ENCODE measurements at places on chromosomes 13 and 19. TPM values are rescaled to one million over a fixed set of nuclear protein-coding genes. Genes with fewer than 3 reads are reported as not detected.

MUC16 gene
- polyA plus RNA-seq = not detected

CLEC17A gene
- not detected for polyA plus RNA-seq

SMG9 gene
- polyA plus RNA-seq = 25.1 TPM

NLRP5 gene
- polyA plus RNA-seq = not detected

ZNF132 gene
- 2.9 TPM for polyA plus RNA-seq

ZNF726 gene
- 2.7 TPM for polyA plus RNA-seq

ATP8A2 gene
- polyA plus RNA-seq = 0.73 TPM

SPRED3 gene
- polyA plus RNA-seq = 0.17 TPM

DHPS gene
- polyA plus RNA-seq = 61.3 TPM

IRGC gene
- not detected for polyA plus RNA-seq

DZIP1 gene
- polyA plus RNA-seq = 26.7 TPM

TEAD2 gene
- polyA plus RNA-seq = 15.7 TPM

MIR17HG gene
- 1.2 TPM for polyA plus RNA-seq

PLVAP gene
- polyA plus RNA-seq = 148 TPM

ZNF69 gene
- 7.8 TPM for polyA plus RNA-seq

ZNF701 gene
- polyA plus RNA-seq = 5.8 TPM

ZNF284 gene
- polyA plus RNA-seq = 1.2 TPM

ADAMTSL5 gene
- polyA plus RNA-seq = 1.4 TPM

KCNC3 gene
- polyA plus RNA-seq = 9.1 TPM

SMIM24 gene
- polyA plus RNA-seq = 1,108 TPM

RFPL4A gene
- polyA plus RNA-seq = not detected

COL5A3 gene
- 0.97 TPM for polyA plus RNA-seq

SIAH3 gene
- 0.41 TPM for polyA plus RNA-seq

SIX5 gene
- 15.2 TPM for polyA plus RNA-seq

EBI3 gene
- 1.5 TPM for polyA plus RNA-seq

CALR3 gene
- polyA plus RNA-seq = not detected

URAD gene
- not detected for polyA plus RNA-seq

PTGIR gene
- 7.5 TPM for polyA plus RNA-seq

PGLYRP1 gene
- not detected for polyA plus RNA-seq

TBXA2R gene
- polyA plus RNA-seq = 8.8 TPM

NTF4 gene
- polyA plus RNA-seq = not detected

GPX4 gene
- 966 TPM for polyA plus RNA-seq

PTH2 gene
- polyA plus RNA-seq = not detected

ZNF714 gene
- 2.0 TPM for polyA plus RNA-seq

PLIN4 gene
- 1.6 TPM for polyA plus RNA-seq

ERICH4 gene
- polyA plus RNA-seq = 23.1 TPM

MBD3 gene
- polyA plus RNA-seq = 76.1 TPM

N4BP2L1 gene
- 10.1 TPM for polyA plus RNA-seq

KASH5 gene
- polyA plus RNA-seq = not detected

ZSCAN18 gene
- polyA plus RNA-seq = 73.2 TPM

POU2F2 gene
- 1.3 TPM for polyA plus RNA-seq

ADAMTS10 gene
- 8.9 TPM for polyA plus RNA-seq

KLK15 gene
- polyA plus RNA-seq = 2.7 TPM

OR7A5 gene
- polyA plus RNA-seq = not detected

ELSPBP1 gene
- not detected for polyA plus RNA-seq

GRK1 gene
- polyA plus RNA-seq = not detected

TMPRSS9 gene
- polyA plus RNA-seq = not detected

FGF22 gene
- polyA plus RNA-seq = 0.71 TPM

LRP3 gene
- polyA plus RNA-seq = 13.9 TPM

COQ8B gene
- 45.8 TPM for polyA plus RNA-seq

ATP12A gene
- 6.5 TPM for polyA plus RNA-seq

SRRM5 gene
- polyA plus RNA-seq = 0.22 TPM

KCNN4 gene
- 0.80 TPM for polyA plus RNA-seq
